ENCODE measurements at places on chromosomes 1 and 21.
A peak's percentile ranks its signal among the peaks of the same experiment; 100 is the strongest.

DNA sequence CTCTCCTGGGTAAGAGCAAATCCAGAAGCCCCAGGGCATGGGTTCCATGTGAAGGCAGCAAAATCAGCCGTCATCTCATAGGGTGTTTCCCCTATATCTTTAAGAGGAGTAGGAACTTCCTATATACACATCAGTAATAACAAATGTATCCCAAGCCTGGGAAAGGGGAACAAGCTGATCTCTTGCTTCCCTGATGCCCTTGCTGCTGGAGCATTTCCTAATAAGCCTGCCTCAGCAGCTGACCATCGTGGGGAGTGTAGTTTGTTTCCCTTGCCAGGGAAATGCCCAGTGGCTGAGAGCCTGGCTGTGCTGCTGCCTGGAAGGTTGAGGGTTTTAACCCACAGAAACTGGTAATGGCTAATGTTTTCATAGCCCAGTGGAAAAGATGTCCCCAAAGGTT lies 177.0 kb downstream of the NPHP4 start:
- DNase-seq: peak; percentile 22

- DNase-seq: no peak
These were observed 70.3 kb downstream of the DHRS3 start for GRCh38 chr1:12547586-12548225.

- DNase-seq: no peak
These were observed 29.1 kb downstream of the SLC26A9 start for GRCh38 chr1:205914155-205914507.

GRCh38 chr1:44584167-44584566 lies 90.1 kb downstream of the TMEM53 start:
- DNase-seq: no peak

DNA sequence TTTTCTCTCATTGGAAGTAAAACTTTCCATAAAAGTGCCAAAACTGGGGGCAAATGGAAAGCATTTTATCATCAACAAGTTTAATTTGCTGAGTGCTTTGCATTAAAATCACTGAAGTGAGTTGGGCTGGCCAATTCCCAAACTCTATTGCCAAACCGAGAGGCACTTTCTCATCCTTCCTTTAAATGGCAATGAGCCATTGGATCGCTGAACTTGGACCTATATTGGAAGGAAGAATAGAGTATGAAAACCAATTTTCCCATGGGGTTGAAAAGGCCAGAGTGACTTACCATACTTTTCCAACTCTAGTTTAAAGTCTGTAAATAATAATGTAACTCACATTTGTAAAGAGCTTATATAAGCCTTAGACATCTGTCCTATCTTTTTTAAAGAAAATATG lies 189.1 kb upstream of the C1orf87 start:
- DNase-seq: no peak

DNA sequence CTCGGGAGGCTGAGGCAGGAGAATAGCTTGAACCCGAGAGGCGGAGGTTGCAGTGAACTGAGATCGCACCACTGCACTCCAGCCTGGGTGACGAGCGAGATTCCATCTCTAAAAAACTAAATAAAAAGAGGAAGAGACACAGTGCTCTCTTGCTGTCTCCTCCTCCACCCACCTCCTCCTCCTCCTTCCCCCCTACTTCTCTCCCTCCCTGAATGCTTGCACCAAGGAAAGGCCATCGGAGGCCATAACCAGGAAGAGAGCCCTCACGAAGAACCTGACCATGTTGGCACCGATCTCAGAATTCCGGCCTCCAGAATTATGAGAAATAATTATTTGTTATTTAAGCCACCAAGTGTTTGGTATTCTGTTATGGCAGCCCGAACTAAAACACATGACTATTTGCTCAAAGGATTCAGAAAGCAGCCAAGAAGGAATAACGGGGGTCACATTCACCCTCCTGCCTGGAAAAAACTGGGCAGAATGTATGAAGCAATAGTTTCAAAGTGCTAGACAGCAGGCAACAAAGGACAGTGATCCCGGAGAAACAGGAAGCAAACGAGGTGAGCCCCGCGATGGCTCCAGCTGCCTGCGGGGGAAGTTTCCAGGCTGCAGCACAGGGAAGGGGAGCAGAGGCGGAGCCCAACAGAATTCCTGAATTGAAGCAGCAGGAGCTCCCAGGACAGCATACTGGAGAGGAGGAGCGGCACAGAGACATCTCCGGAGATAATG lies 35.8 kb downstream of the LDLRAD1 start:
- peak; percentile 37 for DNase-seq
